ENCODE measurements at places on chromosomes 3 and 15. TPM values are rescaled to one million over a fixed set of nuclear protein-coding genes. Genes with fewer than 3 reads are reported as not detected.

Gene JAGN1
- total RNA-seq: 32.9 TPM

Gene FSTL1
- total RNA-seq: 4,171 TPM

Gene IL5RA
- not detected for total RNA-seq

- DNase-seq: no peak
Measured at GRCh38 chr15:70669966-70670658, 93.2 kb downstream of the UACA start.

- DNase-seq: peak; percentile 70
Measured at GRCh38 chr15:59611276-59612260, at the start of gene GCNT3. Gene GCNT3, plus strand, starts transcription at chr15:59611783. Its CDS starts 6,456 bp downstream, at chr15:59618239.

GRCh38 chr3:111047042-111047441, 24.6 kb upstream of the NECTIN3 start:
- DNase-seq: no peak

Measured in GM23248 (cell line).